ENCODE measurements at places on chromosomes 2 and 18.

GRCh38 chr2:6418291-6418690 lies 447.4 kb downstream of the CMPK2 start:
- no peak for DNase-seq

- DNase-seq = no peak
These were observed 6.5 kb upstream of the CNDP2 start for GRCh38 chr18:74489676-74490075.

DNA sequence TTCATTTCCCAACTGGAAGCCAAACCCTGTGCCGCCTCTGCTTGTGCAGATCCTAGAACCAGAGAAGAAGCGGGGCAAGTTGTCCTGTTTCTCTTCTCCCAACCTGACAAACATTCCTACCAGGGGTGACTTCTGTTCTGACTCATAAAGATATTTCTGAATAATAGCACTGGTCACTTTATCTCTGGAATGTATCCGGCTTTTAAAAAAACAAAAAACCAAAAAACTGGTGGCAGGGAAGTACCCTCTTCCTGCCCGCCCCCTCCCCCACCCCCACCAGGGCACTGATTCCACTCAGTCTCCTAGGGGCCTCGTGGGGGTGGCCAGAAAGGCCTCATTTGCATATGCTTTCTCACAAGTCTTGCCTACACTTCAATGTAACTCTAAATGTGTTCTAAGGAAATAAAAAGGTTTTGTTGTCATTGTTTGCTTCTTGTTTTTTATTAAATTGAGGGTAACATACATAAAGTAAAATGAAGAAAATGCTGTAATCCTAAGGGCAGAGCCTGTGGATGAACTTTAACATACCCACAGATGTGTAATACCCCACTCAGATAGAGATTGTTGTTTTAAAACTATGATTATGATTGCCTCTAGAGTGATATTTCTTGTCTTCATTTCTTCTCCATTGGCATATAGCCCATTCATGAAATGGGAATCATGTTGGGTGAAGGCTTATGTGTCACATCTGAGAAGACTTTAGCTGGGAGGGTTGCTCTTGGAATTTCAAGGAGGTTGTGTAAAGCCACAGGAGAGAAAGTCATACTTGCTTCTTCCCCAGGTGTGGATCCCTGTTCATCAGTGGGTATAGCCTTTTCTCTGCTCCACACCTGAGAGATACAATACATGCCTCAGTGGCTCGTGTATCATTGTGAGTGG lies 5.3 kb upstream of the FOSL2 start:
- no peak for DNase-seq

GRCh38 chr2:30417253-30417652 lies 29.8 kb upstream of the LCLAT1 start:
- DNase-seq = no peak

DNA sequence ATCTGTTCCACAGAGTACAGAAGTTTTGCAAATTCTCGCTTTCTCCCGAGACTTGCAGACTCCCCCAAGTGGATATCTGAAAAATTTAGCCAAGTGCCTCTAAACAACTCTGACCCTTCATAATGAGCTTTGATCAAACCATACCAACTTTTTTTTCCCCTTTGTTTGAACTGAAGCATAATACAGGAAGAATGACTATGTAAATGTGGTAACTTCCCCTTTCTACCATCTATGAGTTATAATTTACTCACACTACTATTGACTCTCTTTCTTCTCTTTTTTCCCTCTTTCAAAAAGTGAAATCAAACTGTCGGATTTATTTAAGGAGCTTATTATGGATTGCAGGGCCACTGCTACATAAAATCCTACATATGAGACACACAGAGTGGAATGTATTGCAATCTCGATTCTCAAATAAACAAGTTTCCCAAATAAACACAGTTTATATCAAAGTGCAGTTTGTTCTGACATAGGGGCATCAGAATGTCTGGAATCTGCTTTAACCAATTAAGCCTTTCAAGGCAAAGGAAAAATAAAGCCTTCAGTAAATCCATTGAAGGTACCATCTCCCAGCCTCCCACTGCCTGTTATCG lies 1.4 kb upstream of the ZNF804A start:
- peak; percentile 94 for DNase-seq

- DNase-seq = peak; percentile 68
These were observed 19.4 kb upstream of the NCL start for GRCh38 chr2:231483398-231484329.

GRCh38 chr18:44758861-44759631 lies 78.4 kb downstream of the SETBP1 start:
- DNase-seq = peak; percentile 48

GRCh38 chr2:174157053-174157452 lies 91.3 kb downstream of the OLA1 start:
- no peak for DNase-seq

DNA sequence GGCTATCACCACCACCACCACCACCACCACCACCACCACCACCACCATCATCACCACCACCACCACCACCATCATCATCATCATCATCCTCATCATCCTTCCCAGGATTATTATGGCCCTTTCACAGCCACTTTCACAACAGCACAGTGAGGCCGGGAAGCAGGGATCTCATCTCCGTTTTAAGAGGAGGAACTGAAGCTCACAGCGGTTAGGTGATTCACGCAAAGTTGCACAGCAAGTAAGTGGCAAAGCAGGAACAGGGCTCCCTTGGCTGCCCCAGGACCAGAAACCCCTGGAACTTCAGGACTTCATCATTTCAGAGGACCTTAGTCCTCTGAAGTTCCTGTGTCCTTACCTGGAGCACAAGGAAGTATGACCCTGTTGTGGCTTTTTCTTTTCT lies 26.8 kb downstream of the MRPL35 start:
- DNase-seq = no peak

DNA sequence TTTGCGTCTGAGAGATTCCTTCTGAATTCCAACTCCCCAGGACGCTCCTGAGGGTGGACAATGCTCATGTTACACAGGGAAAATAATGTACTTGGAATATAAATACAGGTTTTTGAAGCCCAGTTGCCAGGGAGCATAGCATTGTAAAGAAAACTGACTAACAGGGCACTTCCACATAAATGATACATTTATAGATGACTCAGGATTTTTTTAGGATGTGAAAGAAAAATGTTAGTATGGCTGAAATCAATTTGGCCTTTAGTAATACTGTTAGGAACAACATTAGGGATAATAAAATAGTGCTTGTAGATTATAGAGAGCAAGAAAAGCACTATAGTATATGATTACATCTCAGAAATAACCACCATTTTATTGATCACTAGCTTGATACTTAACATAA lies 23.6 kb downstream of the ZNF397 start:
- DNase-seq = no peak

DNA sequence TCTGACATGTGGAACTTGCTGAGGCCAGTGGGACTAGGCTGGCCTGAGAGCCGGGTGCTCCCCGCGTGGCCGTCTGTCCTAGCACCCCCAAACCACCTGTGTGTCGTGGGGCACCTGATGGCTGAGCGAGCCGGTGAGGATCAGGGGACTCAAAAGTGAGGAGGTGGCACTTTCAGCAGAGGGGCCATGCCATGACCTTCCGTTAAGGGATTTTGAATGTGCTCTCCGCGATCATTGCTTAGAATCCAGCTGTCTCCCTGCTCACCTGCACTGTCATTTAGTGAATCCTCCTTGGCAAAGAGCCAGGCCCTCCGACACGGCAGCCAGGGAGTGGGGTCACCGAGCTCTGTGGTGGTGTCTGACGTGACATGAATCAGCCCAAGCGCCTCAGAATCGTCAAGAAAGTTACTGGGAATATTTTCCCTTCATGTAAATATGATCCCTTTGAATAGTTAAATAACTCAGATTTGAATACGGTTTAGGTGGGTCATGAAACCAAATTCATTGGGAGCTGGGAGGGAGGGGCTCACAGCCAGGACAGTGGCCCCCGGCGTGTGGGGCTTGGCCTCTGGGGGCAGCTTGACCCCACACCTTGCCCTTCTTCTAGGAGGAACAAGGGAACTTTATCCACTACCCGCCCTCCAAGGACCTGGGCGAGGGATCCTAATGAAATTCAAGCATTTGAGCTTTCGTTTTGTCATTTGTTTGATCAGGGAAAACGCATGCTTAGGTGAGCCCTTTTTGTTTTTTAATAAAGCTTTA lies 9.5 kb downstream of the NFATC1 start:
- no peak for DNase-seq

DNA sequence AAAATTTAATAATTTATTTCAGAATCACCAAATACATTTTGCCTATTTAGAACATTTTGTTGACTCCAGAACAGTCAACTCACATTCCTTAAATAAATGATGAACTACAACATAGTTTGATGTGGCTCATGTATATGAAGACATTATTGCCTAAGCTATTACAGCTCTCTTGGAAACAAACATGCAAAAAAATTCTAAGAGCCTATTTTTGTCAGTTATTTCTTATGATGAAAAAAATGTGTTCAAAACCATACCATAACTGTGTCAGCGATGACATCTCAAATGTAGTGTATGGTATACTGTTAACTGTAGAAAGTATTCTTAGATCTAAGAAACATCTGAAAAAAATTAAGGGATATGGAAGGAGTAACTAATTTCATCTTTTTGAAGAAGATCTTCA lies 6.3 kb upstream of the EMILIN2 start:
- no peak for DNase-seq

DNA sequence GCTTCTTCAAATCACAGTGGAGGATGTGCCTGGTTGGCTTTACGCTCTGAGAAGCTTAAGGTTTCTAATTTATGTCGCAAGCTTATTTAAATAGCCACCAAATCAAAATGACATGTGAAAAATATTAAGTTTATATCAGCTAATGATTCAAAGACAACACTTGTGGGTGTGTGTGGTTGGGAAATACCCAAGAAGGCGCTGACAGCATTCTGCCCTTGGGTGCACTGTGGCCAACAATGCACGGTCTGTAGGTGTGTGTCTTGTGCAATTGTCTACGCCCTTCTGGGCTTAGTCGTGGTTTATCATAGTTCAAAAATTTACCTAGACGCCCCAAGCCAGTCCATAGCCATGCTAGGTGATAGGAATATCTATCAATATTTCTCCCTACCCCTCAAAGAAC lies 60.9 kb downstream of the KCTD1 start:
- DNase-seq = no peak

GRCh38 chr2:44112096-44112495 lies 56.6 kb upstream of the PPM1B start:
- peak; percentile 71 for DNase-seq

DNA sequence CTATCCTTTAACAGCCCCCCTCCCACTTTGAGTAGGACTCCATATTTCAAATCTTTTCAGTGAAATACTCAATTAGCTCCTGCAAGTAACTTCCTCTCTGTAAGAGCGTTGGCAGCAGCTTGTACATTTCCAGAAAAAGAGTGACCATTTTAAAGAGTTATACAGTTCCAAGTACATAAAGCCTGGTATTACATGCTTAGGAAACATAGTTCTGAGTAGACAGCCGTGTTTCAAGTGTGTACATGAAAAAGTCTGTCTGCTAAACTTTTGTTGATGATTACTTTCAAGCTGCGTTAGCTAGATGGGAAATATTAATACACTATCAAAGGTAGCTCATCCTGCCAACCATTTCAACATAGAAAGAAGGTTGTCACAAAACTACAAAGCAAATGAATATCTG lies 112.8 kb downstream of the ZNF521 start:
- no peak for DNase-seq

DNA sequence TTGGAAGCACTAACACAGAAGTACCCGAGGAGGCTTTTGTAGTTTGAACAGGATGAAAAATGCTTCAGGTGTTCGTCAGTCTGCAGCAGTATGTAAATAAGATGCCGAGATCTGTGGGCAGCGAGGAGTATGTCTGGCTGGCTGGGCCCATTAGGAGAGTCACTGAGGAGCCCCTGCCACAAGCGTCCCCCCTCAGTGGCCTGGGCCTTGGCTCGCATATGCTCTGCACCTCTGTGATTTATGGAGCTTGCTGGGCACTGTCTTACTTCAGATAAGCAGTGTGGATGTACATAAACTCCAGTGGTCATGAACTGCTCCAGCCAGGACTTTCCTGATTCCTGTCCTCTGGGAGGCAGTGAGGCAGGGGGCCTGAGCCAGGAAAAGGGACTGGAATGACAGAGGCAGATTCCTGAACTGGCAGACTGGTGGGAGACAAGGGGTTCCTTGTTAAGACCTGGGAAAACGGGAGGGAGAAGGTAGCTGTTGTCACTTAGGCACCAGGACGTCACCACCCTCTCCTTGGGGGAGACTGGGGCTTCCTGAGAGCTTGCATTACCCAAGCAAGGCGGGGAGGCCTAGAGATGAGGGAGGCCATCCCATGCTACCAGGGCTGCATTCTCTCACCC lies 46.0 kb downstream of the CELF4 start:
- DNase-seq = no peak

DNA sequence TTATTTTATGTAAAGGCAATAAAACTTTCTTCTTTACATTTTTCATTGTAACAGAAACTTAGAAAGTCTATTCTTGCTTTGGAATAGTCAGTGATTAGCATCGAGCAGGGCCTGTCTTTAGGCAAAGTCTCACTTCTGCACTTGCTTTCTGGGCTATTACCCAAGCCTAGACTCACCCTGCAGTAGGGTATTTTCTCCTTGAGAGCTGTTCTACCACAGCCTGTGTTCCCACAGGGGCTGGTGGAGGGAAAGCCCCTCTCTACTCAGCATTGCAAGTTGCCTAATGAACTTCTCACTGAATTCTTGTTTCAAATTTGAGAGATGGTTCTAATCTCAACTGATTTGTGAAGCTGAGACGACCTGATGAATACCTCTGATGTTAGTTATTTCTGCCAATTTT lies 111.7 kb upstream of the KLHL14 start:
- DNase-seq = no peak

DNA sequence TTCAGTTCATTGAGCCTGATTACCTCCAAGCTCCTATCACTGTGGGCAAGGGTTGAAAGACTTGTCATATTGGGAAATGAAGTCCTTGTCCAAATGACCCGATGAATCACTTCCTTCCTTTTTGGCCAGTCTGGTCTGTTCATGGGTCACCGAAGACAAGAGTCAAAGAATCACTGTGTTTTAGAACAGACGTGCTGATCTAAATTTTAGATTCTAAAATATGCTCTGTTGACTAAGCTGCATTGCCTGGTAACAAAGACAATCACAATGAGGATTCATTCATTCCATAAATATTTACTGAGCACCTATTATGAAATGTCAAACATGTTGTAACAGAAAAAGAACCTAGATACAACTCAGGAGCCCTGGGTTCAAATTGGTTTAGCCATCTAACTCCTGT lies 99.4 kb upstream of the RND3 start:
- no peak for DNase-seq

GRCh38 chr2:241263061-241263460 lies 52.4 kb downstream of the HDLBP start:
- no peak for DNase-seq

GRCh38 chr2:224924631-224925030 lies 117.6 kb downstream of the DOCK10 start:
- no peak for DNase-seq

- DNase-seq = peak; percentile 30
These were observed 107.3 kb downstream of the MYO1B start for GRCh38 chr2:191352536-191352935.

All from NB4 (cell line).